ENCODE measurements at places on chromosomes 6 and 20. TPM values are rescaled to one million over a fixed set of nuclear protein-coding genes. Genes with fewer than 3 reads are reported as not detected.

NRN1 gene
- 0.74 TPM for total RNA-seq

SGK2 gene
- 6.4 TPM for total RNA-seq

LY86 gene
- total RNA-seq = not detected

ITCH gene
- total RNA-seq = 22.6 TPM

COQ3 gene
- 10.5 TPM for total RNA-seq

TGM3 gene
- total RNA-seq = 0.05 TPM

MOXD1 gene
- 1.5 TPM for total RNA-seq
